ENCODE measurements at places on chromosomes 4 and X.

DNA sequence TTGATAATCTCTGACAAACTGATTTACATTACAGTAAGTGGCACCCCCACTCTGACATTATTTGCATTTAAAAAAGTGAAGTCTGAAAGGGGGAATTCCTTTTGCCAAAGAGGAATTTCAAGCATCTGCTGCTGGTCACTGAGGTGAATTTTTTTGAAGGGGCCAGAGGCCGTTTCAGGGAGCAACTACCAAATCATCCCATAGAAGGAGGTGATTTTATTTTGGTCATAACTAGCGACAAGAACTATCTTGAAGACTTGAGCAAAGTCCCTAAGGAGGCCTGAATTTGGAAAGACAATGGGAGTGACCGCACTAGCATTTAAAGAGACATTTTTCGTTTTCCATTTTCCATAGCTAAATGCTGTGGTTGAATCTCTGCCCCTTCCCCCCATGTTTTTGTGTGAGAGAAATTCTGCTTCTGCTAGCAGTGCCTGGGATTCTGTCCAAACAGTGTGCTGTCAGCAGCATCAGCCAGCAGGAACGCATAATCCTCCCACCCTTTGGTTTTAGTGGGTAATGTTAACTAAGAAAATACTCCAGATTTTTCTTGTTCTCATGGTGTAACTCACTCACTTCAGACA, 110.1 kb upstream of the MED14 start:
- no peak for DNase-seq

- no peak for DNase-seq
These were observed 973.1 kb upstream of the GRID2 start for GRCh38 chr4:91330555-91331137.

DNA sequence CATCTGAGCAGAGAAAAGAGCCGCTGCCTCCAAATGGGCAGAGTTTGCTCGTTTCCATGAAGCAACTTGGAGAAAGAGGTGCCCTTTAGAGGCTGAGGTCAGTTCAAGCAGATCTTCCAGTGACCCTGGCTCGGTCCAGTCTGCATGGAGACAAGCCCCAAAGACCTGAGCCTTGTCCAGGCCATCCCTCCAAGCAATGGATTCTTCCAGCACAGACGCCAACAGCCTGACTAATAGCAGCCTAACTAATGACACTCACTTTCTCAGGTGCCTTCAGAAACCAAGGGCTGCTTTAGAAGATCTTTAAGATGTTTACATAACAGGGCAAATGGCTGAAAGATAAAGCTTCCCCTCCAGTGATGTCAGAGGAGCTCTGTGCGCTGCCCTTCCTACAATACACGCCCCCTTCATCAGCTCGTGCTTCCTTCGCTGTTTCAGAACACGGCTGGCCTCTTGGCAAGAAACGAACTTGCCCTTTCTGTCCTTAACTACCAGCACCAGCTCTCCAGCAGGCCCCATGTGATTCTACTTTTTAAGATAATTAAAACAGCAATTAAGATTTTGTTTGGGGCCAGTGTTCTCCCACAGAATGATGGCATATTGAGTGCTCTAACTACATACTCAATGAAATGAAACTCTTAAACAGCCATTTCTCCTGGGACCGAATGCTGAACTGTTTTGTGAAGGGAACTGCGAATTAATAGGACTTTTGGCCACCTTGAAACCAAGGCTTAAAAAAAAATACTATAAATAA, 119.0 kb downstream of the GPR143 start:
- DNase-seq, result no peak

DNA sequence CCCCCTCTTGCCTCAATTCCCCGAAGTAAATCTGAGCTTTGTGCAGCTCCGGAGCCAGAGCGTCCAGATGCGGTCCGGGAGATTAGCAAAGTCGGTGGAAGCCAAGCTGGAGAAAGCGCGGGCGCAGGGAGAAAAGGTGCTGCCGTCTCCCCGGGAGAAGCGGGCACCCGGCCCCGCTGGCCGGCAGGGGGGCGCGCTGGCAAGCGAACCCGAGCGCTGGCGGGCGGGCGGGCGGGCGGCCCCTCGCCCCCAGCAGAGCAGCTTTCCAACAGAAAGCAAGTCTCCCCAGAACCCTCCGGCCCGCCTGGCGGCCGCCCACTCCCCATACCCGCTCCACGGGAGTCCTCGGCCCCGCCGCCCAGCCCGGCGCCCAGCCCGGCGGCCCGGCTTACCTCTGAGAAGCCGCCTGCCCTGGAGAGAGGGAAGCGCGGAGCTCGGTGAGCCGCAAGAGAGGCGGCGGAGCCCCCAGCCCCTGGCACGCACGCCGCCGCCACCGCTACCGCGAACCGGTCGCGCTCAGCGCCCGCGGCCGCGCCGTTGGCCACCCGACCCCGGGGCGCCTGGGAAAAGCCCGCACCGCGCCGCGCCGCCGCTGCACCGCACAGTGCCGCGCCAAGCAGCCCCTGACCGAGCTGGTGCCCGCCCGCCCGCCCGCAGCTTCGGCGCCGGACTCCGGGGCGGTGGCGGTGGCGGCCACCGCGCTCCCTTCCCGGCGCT, 529 bp upstream of the CITED1 start:
- no peak for DNase-seq

- DNase-seq, result no peak
These were observed 472.5 kb downstream of the INPP4B start for GRCh38 chr4:142373610-142374009.

DNA sequence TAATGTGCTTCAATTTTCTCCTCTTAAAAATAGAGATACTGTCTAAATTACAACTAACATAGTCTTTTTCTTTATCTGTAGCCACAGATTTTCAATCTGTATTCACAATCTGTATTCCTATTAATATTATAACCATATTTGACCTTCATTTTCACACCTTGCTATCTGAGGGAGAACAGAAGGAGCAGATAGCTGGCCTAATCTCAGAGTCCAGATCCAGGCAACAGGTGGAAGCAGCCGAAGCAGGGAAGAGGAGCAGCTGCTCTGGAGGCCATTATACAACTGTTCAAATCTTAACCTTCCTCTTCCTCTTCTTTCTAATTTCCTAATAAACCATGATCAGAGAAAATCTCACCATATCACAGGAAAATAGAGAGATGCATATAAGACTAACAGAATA, 14.2 kb downstream of the SEPSECS start:
- DNase-seq, result no peak

DNA sequence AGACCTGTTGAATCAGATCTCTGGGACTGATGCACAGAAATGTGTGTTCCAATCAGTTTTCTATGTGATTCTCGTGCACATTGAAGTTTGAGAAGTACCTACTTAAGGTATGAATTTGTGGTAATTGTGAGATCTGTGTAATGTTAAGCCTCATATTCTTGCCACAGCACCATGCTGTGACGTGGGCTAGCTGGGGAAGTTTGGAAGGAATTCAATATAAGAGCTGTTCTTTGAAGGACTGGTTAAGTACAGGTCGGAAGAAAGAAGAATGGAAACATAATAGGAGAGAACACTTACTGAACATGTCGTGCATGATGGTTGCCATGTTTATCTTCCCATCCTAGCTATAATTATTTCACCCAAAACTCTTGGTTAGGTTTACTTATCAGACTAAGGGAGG, 79.7 kb upstream of the CXXC4 start:
- no peak for DNase-seq

GRCh38 chrX:69082753-69083150, 82.5 kb downstream of the PJA1 start:
- DNase-seq, result no peak

DNA sequence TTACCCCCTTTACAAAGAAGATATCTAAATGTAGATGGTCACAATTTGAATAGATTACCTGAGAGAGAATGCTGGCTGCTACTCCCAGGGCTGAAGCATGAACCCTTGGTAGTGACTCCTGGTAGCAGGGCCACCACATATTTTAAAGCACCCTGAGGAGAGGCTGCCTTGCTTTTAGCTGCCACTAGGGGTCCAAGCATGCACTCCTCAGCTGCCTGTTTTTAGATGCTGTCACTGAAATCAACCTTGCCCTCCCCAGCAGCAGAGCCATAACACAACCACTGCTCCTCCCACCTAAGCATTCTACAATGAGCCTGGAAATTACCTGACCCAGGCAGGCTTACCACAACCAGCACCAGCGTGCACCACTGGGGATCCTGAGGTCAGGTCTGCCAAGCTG, 850.9 kb downstream of the FAM133A start:
- DNase-seq, result no peak
